Kidney (tissue), 22 donors: ENCODE measurements at places on chromosomes 7 and 10. TPM values are rescaled to one million over a fixed set of nuclear protein-coding genes. Genes with fewer than 3 reads are reported as not detected.
A peak's percentile ranks its signal among the peaks of the same experiment; 100 is the strongest.

DNA sequence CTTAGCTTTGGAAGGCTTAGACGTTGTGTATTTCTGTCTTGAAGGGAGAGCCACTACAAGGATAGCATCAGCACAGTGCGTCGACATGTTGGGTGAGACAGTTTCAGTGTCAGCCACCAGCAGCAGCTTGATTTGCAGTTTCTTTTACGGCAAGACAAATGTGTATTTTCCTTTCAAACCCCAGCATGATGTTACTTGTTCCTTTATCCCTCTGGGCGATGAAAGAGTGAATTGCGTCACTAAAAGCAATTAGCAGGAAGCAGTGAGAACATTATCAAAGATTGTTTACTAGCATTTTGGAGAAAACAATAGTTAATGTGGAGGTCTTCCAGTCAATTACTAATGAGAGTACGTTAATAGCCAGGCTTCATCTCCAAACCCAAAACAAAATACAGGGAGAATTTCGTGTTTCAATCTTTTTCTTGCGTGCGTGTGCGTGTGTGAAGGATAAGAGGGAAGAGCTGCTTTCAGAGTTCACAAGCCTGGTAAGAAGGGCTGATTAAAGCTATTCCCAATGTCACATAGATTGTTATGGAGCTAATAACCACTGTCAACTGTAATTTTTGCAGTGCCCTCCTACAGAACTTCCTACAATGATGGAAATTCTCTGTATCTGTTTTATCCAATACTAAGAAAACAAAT lies 157.1 kb upstream of the AOAH start:
- no peaks in the 10 kb centered on the region for H3K4me1 ChIP-seq
- no peaks in the 10 kb centered on the region for H3K27me3 ChIP-seq
- no peaks in the 10 kb centered on the region for H3K36me3 ChIP-seq
- DNase-seq: no peak
- no peak overlapping the region for H3K27ac ChIP-seq

DNA sequence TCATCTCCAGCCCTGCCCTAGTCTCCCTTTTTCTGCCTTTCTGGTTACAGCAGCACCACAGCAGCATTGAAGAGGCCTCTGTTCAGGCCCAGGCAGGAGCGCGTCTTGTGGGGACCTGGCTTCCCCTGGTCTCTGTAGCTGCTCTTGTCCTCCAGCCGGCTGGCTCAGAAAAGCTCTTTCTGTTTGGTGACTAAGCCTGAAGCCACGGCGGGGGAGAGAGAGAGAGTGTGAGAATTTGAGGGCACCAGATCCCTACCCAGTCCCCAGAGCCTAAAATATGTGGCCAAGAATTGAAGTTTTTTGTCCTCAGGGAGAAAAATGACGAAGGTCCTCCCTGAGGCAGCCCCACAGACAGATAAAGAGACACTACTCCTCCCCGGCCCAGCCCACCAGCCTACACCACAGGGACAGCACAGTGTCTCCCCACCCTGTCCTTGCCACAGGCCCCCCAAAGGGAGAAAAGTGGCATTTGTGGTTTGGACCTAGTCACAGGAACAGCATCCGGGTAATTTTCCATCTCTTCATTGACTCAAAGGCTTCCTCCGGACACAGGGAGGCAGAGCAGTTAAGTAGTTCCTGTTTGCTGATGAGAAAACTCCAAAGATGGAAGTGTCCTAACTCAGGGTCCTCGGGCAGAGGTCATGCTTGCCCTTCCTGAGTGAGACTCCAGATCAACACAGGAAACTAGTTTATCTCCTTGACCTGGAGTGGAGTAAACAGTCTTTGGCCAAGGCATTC lies 13.3 kb upstream of the FAM180A start:
- H3K36me3 ChIP-seq: no peaks in the 10 kb centered on the region
- no peaks in the 10 kb centered on the region for H3K27me3 ChIP-seq
- H3K4me3 ChIP-seq: no peak overlapping the region
- peak overlapping the region; percentile 45 for H3K27ac ChIP-seq
- no peak for DNase-seq

- no peak overlapping the region for H3K4me3 ChIP-seq
- no peak overlapping the region for H3K27ac ChIP-seq
- no peaks in the 10 kb centered on the region for H3K27me3 ChIP-seq
- H3K4me1 ChIP-seq: peaks cover 10% of the 10 kb centered on the region
- H3K36me3 ChIP-seq: no peaks in the 10 kb centered on the region
- DNase-seq: no peak
These were observed 11.4 kb upstream of the FAS start for GRCh38 chr10:88979153-88979562.

FOXI2 gene
- 1.1 TPM for total RNA-seq

NRG3 gene
- total RNA-seq: 5.4 TPM

GRCh38 chr10:59037506-59037905 lies 138.9 kb upstream of the PHYHIPL start:
- H3K27ac ChIP-seq: peak overlapping the region; percentile 93
- no peak overlapping the region for H3K4me3 ChIP-seq

- no peaks in the 10 kb centered on the region for H3K27me3 ChIP-seq
- H3K4me1 ChIP-seq: no peaks in the 10 kb centered on the region
- H3K36me3 ChIP-seq: no peaks in the 10 kb centered on the region
- no peak overlapping the region for H3K4me3 ChIP-seq
- peak overlapping the region; percentile 58 for H3K27ac ChIP-seq
These were observed 50.7 kb downstream of the PDGFA start for GRCh38 chr7:468681-469562.
